ENCODE measurements at places on chromosomes 3 and 15.

DNA sequence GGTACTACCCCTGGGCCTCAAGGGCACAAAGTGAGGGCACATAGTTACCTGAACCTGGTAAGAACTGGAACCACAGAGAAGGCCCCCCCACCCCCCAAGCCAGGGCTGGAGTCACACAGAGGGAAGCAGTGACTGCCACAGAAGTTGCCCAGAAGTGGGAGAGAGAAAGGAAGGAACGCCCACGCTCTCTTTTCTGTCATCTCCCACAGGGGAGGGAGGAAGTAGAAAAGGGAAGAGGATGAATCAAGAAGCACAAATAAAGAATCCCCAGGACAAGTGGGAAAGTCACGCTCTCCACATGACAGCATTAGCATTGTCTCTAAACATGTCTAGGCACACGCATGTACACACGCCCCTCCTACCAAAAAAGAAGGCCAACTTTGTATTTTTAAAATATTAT, 114.7 kb upstream of the FRMD4B start:
- DNase-seq = no peak

DNA sequence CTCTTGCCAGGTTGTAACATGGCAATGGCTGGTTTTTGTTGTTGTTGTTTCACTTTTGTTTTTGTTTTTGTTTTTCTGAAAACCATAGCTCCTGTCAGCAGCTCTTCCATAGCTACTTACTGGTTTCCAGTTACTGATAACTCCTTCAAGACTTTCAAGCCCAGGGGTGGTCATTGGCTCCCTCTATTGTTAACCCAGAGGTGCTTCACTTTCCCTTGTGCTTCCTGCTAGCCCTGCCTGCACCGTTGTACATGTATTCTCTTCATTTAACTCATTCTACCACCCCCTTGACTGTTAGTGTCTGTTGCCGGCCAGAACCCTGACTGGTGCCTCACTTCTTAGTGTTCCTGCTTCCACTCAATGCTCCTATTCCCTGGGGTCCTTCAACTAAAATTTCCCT, 4.2 kb upstream of the TRAT1 start:
- peak; percentile 22 for DNase-seq

- DNase-seq = no peak
Measured at GRCh38 chr3:177424521-177424920, 227.2 kb upstream of the TBL1XR1 start.

GRCh38 chr15:52808996-52809395, 18.9 kb upstream of the ONECUT1 start:
- DNase-seq = no peak

DNA sequence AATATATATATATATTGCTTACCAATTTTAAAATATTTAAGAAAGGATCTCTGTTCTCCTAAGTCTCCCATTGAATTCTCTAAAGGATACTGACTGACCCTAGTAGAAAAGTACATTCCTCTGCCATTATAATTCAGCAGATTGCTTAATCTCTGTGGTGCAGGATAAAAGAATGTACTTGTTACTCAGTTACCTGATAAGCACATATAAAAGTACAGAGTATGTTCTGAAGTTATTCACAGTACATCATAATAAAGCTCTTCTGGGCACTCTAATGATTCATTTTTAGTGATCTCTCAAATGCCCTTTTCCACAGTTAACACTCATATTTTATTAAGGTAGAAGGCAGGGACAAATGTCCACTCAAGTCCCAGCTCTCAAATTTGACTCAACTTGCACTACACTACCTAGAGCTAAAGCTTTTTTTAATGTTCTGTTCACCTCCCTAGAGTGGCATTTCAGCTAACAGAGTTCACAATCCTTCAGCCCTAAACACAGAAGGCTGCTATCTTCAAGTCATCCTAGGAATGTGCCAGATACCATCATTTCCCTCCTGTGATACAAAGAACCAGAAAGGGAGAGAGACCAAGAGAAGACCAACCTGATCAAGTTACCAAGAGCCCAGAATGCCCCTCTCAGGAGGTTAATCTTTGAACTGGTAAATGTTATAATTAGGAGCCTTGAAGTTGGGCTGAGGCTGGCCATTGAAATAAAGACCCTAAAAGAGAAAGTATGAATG, 53.3 kb downstream of the MEIS2 start:
- peak; percentile 49 for DNase-seq

DNA sequence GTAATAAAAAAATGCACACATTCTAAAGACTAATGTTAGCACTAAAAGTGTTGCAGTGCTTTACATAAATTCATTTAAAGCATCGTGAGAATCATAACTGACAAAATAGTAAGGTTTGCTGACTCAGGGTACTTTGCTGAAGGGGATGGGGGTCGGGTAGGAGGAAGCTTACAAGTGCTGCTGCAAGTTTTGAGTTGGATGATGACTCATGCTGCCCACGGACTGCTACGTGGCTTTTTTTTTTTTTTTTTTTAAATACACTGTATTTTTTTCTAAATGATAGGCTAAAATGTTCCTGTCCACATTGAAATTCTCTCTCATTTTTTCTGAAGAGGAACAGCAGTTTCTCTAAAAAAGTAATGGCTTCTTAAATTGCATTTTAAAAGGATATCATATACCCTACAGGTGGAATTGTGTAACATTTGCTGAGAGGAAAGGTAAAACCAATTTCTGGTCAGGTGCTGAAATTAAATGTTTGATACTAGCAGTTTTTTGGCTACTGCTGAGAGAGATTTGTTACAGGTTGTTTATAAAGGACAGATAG, 2.2 kb downstream of the MAPK6 start:
- peak; percentile 57 for DNase-seq

Measured in kidney glomerular epithelial cell (primary cell).